ENCODE measurements at places on chromosomes 3 and 15.

DNA sequence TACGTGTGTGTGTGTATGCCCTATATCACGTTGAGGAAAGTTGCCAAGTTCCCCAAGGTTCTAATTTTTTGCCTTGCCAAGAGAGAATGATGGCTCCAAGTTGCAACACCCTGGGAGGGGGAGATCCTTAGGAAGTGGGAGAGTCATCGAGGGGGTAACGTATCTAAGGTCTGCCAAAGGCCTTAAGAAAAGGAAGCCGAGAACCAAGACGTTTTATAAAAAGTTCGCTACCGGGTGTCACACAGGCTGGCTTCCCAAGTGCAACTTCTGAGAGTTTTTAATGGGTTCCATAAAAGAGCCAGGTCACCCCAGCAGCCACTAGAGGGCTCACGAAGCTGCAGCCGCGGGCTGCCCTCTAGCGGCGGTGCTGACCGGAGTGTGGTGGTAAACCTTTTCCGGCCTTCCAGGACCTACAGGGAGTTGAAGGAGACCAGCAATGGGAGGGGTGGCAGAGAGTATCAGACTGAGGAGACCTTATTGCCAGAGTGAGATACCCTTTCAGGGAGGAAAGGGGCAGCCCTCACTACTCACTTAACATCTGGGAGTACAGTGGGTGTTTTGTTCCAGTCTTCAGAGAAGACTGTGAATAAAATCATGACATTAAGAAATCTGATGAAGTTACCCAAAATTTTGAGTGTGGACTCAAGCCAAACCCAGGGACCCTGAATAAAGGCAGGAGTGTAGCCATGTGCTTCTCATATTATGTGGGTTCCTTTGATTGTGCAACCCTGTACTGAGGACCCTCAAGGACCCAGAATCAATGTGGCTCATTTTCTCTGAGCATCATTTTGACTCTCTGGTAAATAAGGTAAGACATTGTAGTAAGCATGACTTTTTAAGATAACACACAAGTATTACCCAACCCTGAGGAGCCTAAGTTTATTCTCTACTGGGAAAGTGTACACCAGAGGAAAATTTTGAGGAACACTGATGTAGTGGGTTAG lies 2.5 kb upstream of the RFX7 start:
- peak; percentile 69 for DNase-seq

GRCh38 chr3:98556164-98557130 lies 24.7 kb downstream of the GPR15 start:
- DNase-seq, result no peak

GRCh38 chr3:16601537-16602005 lies 3.7 kb downstream of the DAZL start:
- no peak for DNase-seq

- DNase-seq, result no peak
Observed at GRCh38 chr3:37590328-37591079, 271.2 kb upstream of the CTDSPL start.

DNA sequence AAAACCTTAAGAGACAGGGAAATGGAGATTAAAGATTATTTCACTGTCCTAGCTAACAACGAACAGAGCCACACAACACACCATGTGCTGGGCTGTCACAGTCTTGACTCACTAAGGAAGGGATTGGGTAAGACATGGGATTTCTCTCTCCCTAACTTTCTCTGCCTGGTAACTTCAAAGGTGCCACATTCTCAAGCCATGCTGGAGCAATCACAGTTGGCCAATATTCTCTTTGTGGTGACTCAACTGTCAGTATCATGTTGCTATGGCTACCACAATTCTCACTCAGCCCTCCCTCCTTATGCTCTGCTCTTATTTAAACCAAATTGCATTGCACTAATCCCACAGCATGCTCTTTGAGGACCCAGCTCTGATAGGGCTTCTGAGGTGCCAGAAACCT lies 74.0 kb downstream of the OXNAD1 start:
- peak; percentile 51 for DNase-seq

- no peak for DNase-seq
Observed at GRCh38 chr3:76661527-76662250, 378.2 kb upstream of the ROBO2 start.

- DNase-seq, result no peak
Observed at GRCh38 chr3:187263270-187263669, 28.3 kb downstream of the MASP1 start.

- peak; percentile 62 for DNase-seq
Observed at GRCh38 chr3:51622868-51623267, 48.2 kb upstream of the TEX264 start.

DNA sequence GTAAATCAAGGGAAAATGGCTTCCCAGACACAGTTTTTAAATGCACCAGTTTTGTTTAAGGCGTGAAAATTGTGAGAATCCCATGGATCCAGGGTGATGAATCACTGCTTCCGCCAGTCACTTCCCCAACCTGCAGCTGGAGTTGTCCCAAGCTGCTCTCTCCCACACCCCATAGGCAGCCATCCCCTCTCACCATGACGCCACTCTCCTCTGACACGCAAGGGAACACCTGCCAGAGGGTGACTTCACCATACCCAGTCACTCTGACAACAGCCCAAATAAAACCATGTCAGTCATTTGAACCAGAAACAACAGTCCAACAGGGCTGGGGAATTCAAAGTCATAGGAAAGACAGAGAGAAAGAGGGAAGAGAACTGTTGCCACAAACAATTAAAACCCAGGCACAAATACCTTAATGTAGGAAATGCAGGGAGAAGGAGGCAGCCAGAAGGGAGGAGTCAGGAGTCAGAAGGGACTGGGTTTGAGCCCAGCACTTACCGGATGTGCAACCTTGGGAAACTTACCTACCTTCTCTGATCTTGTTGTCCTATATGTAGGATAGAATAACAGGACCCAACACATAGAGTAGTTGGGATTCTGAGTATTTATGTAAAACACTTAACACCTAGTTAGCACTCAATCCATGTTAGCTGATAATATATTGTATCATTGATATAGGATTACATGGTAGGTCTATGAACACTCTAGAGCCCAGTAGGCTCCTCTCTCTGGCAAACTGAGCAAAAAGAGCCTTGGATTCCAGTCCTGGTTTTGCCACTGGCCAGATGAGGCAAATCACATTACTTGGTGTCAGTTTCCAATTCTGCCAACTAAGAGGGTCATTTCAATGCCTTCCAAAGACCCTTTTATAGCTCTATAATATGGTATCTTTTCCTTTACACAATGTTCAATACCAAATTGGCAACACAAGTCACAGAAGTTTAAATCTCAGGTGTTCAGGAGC lies 326.3 kb upstream of the ICE2 start:
- DNase-seq, result no peak

- no peak for DNase-seq
Observed at GRCh38 chr15:61030451-61030850, 198.7 kb downstream of the RORA start.

GRCh38 chr3:45123581-45124269 lies 22.5 kb downstream of the CDCP1 start:
- DNase-seq, result no peak

- DNase-seq, result no peak
Observed at GRCh38 chr3:38190481-38190881, 25.1 kb downstream of the OXSR1 start.

GRCh38 chr3:192284443-192285072 lies 442.8 kb downstream of the FGF12 start:
- no peak for DNase-seq

DNA sequence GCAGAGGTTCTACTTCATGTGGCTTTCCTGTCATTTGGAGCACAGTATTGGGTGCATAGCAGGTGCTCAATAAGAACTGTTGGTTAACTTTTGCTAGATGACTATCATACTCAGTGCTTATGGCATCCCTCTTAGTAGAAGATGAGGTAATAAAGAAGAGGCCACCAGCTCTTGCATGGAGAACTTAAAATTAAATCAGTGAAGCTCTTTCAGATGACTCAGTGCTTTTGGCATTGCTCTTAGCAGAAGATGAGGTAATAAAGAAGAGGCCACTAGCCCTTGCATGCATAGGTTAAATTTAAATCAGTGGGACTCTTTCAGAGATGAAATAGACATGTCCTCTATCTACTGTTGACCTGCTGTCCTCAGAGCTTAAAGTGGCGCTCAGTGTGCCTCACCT lies 109.4 kb upstream of the FGF7 start:
- no peak for DNase-seq

GRCh38 chr15:45720183-45720582 lies 85.4 kb downstream of the SQOR start:
- DNase-seq, result no peak

- DNase-seq, result no peak
Observed at GRCh38 chr3:128794067-128794768, 68.2 kb downstream of the RAB7A start.

- no peak for DNase-seq
Observed at GRCh38 chr3:72839057-72839456, 9.2 kb downstream of the SHQ1 start.

DNA sequence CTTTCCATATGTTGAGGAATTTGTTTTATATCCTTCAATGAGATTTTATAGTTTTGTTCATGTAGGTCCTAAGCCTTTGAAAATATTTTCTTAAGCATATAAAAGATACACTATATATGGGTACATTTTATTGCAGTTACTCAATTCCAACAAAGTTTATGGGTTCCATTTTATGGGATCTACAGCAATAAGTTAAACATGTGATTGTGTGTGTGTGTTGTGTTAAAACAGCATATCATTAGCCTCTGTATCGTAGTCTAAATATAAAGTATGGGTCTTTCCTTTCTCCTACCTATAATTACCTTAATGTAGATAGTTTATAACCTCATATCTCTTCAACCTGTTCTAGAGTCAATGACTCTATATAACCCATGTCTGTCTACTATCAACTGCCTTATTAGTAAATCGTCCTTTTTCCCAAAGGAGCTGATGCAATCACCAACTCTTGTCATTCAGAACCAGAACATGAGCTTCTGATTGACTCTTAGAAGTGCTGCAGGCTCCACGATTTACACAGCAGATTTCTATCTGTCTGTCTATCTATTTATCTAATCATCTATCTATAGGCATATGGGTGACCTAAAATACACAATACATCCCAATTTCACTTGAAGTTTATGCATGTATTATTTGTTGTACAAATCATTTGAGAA lies 512.6 kb upstream of the CBLB start:
- peak; percentile 28 for DNase-seq

GRCh38 chr3:193347521-193348501 lies 30.7 kb downstream of the ATP13A5 start:
- DNase-seq, result peak; percentile 96

GRCh38 chr15:69855258-69856000 lies 242.3 kb downstream of the TLE3 start:
- no peak for DNase-seq

DNA sequence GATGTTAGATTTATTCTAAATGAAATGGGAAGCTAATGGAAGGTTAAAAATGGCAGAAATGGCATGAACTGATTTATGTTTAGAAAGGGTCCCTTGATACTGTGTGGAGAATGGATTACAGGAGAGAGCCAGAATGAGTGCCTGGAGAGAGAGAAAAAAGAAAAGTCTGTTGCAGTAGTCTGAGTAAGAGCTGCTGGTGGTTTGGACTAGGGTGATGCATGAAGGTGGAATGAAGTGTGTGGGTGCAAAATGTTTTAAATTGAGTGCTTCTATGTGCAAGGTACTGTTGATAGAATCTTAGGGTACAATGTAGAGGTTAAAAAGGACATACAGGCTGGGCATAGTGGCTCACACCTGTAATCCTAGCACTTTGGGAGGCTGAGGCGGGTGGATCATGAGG lies 11.4 kb upstream of the MGA start:
- DNase-seq, result no peak

- DNase-seq, result no peak
Observed at GRCh38 chr3:139675327-139675726, 2.4 kb downstream of the NMNAT3 start.

DNA sequence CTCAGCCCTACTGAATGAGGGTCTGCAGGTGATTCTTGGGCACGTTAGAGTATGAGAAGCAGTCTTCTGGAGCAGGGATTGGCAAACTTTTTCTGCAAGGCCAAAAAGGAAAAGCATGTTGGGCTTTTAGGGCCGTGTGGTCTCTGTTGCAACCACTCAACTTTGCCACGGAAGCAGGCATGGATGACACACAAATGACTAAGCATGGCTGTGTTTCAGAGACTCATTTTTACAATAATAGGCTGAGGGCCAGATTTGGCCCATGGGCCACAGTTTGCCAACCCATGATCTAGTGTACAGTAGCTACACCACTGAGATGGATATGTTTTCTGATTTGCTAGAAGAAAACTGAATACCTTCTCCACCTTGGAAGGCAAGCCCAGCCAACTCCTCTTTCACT lies 66.1 kb upstream of the PRICKLE2 start:
- no peak for DNase-seq

DNA sequence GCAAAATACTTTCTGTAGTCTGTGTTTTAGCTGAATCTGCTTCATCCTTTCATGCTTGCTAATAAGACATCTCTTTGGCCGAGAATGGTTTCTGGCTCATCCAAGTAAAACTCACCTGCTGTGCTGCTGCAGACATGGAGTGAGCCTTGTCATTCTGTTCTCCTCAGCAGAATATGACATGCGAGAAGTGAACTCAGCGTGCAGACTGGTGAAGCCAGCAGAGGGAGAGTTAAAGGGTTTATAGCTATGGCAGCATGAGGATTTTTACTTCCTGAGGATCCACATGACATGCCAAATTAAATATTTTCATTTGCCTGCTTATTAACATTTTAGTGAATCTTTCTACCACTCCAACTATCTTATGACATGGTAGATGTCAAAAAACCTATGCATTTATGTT lies 658.4 kb upstream of the NECTIN3 start:
- no peak for DNase-seq

GRCh38 chr3:126370055-126370454 lies 12.8 kb upstream of the KLF15 start:
- no peak for DNase-seq

DNA sequence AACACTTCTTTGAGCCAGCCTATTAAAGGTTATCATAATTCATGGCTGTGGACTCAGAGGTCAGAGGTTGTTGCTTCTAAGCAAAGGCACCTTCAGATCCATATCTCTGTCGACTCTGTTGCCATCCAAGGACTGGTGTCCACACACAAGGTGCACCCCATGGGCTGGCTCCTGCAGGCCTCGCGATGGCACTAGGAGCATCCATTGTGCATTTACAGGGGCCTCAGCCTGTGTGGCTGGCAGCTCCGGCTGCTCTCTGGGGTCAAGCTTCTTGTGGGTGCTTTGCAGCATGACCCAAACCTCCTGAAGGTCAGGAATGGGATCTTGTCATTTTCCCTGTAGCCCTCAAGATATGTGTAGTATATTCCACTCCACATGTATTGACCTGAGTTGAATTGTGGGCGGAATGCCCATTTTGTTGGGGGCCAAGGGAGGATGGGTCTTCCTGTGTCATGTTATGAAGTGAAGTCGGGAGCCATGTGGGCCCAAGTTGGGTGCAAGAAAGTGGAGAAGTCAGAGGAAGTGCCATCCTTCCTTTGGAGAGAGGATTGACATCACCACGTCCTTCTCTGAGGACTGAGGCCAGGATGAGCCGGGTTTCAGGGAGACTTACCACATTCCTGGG lies 43.9 kb downstream of the CHDH start:
- DNase-seq, result no peak

- no peak for DNase-seq
Observed at GRCh38 chr3:20012164-20012563, at the start of gene PP2D1. PP2D1 (minus strand) TSS chr3:20012264; CDS start chr3:20012072, 192 bp downstream.

- DNase-seq, result no peak
Observed at GRCh38 chr3:36905545-36905944, 39.3 kb downstream of the TRANK1 start.

Measured in NCI-H524 treated with DMSO at 0.1 percent for 48 hours (cell line).